ENCODE measurements at places on chromosomes 6 and 20.

- no peak for DNase-seq
These were observed 60.1 kb downstream of the SYNJ2 start for GRCh38 chr6:158041788-158042187.

- DNase-seq = no peak
These were observed 20.3 kb downstream of the PHIP start for GRCh38 chr6:79057746-79058145.

- DNase-seq = peak; percentile 97
These were observed at the start of gene APMAP for GRCh38 chr20:24992487-24993205. TSS of gene APMAP (minus strand) at chr20:24992751. CDS start at chr20:24992688, 63 bp downstream.

DNA sequence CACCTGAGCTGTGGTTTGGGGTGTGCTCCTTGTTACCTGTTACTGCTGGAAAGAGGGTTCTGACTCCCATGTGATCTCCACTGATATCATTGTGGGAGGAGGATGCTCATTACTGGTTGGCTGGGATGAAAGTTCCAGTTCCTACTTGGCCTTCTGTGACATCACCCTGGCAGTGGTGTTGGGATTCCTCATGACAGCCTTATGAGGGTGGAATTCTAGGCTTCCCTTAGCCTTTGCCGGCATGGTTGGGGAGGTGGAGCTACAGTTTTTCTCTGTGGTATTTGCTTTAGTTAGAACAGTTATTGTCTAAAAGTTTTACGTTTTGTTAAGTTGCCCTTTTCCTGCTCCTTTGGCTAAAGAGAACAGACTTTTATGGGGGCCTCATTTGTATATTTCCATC is 112.1 kb downstream of the AFG1L start:
- DNase-seq = no peak

- DNase-seq = no peak
These were observed 21.0 kb downstream of the TCF15 start for GRCh38 chr20:588932-589672.

GRCh38 chr20:10336959-10337729 is 96.9 kb downstream of the MKKS start:
- DNase-seq = no peak

- DNase-seq = no peak
These were observed 518.6 kb downstream of the PKHD1 start for GRCh38 chr6:51568771-51569170.

GRCh38 chr6:129901910-129902309 is 40.8 kb upstream of the TMEM244 start:
- no peak for DNase-seq

- DNase-seq = no peak
These were observed 9.1 kb upstream of the BTNL2 start for GRCh38 chr6:32416036-32416435.

GRCh38 chr6:42320762-42321161 is 103.1 kb upstream of the MRPS10 start:
- DNase-seq = no peak

DNA sequence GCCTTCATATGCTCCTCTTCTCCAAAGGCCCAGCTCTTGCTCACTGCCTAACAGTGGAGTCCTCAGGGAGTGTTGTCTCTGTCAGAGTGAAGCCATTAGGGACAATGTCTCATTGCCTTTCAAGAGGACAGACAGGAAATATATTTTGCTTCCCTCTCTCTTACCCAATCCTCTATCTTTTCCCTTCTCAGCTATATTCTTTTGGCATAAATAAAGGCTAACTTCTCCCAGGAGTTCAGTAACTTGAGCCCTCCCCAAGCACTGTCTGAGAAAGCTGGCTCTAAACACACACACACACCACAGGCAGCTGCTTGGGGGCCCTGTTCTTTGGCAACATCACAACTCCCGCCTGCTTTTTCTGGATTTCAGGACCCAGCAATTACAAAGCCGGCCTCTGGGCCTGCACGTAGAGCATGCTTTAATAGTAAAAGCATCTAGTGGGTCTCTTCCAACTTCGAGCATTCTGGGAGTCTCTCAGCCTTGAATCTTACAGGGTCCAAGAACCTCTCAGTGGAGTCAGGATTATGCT is 34.7 kb upstream of the LAMA4 start:
- DNase-seq = peak; percentile 74

DNA sequence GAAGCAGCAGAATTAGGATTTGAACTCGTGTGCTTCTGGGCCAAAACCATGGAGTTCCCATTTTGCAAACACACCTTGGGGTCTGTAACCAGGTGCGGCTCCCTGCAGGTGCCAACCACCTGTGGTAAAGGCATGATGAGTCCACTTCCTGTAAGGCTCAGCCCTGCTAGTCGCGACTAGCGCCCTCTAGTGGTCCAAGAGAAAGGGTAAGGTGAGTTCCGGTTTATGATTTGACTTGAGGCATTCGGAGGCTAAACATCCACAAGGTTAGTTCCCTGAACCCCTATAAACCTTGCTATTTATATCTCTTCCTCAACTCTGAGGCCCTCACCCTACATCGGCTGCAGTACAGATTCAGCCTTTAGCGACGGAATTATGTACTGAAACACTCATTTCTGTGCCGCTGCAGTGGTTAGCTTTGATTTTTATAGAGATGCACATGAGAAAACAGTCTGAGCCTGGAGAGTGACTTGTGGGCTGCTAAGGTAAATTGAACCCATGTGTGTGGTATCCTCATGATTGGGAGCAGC is 173.4 kb downstream of the PLCB1 start:
- DNase-seq = no peak

- no peak for DNase-seq
These were observed 2.1 kb downstream of the DEF6 start for GRCh38 chr6:35299674-35300073.

DNA sequence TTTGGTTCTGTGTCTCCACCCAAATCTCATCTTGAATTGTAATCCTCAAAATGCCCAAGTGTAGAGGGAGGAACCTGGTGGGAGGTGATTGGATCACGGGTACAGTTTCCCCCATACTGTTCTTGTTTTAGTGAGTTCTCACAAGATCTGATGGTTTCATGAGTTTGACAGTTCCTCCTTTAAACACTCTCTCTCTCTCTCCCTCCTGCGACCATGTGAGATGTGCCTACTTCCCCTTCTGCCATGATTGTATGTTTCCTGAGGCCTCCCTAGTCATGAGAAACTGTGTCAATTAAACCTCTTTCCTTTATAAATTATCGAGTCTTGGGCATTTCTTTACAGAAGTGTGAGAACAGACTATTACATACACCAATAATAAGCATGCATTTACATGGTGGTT is 12.1 kb upstream of the EYS start:
- no peak for DNase-seq

GRCh38 chr20:53494753-53495152 is 98.9 kb downstream of the ZNF217 start:
- DNase-seq = no peak

DNA sequence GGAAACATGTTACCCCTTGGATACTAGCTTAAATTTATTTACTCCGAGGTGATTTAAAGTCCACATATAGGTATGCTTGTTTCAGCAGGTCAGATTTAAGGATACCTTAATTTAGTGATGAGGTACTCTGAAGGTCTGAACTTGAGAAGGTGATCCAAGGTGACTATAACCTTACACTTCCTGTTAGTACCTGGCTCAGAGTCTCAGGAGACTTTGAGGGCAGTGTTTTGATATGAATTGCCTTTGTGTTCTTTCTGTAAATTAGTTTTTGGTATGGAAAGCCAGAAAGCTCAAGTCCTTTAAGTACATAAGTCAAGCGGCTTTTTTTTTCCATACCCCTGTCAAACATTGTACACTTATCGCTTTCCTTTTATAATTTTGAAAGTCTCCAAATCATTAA is 489.0 kb downstream of the CDKAL1 start:
- DNase-seq = no peak

GRCh38 chr6:64072686-64073085 is 437.1 kb downstream of the PHF3 start:
- DNase-seq = no peak

Data from ureter (tissue), 1 donor.